ENCODE measurements at places on chromosomes 2 and 18.

DNA sequence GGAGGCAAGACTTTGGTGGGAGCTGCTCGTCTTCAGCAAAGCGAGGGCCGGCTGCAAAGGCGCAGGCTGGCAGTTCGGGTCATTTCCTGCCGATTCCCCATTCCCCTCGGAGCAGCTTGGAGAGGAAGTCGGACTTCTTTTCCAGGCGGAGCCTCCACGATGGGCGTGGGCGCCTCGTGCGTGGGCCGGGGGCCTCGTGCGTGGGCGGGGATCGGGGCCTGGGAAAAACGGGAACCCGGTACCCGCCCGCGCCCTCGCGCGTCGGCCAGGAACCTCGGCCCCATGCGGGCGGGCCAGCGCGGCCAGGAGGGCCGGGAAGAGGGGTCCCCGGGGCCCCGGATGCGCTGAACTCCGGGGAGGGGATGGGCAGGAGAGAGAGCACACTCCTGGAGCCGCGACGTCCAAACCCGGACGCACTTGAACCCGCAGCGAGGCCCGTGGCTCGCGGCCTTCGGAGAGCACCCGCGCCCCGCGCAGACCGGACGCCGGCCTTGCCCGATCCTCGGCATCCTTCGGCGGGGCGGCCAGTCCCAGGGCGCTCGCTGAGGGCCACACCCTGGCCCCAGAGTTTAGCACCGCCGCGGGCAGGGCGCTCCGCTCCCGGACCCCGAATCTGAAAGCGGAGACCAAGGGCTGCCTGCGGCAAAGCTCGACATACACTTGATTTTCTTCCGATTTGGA is 368.4 kb downstream of the MTX2 start:
- peaks cover 9% of the 10 kb centered on the region for H3K27me3 ChIP-seq
- peak; percentile 48 for DNase-seq
- no peak overlapping the region for H3K27ac ChIP-seq

- no peak overlapping the region for H3K4me3 ChIP-seq
- no peaks in the 10 kb centered on the region for H3K36me3 ChIP-seq
- no peak overlapping the region for H3K27ac ChIP-seq
- H3K27me3 ChIP-seq: no peaks in the 10 kb centered on the region
Measured at GRCh38 chr2:241189093-241189855, 797 bp downstream of the ANO7 start.

DNA sequence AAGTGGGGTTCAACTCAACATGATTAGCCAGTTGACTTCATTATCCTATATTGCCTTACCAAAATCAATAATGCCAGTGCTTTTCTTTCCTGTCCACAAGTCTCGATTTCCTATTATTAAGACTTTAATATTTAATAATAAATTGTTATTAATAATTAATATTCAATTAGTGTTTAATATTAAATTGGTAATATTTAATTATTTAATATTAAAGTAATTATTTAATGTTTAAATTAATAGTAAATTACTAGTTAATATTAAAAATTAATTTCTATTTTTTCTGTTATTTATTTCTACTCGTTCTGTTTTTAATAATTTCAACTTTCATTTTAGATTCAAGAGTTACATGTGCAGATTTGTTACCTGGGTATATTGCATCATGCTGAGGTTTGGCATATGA is 243.2 kb downstream of the GULP1 start:
- DNase-seq: no peak
- peaks cover 28% of the 10 kb centered on the region for H3K36me3 ChIP-seq
- H3K4me1 ChIP-seq: no peaks in the 10 kb centered on the region

- H3K4me3 ChIP-seq: no peak overlapping the region
- no peak for DNase-seq
- peaks cover 2% of the 10 kb centered on the region for H3K4me1 ChIP-seq
- no peaks in the 10 kb centered on the region for H3K36me3 ChIP-seq
- H3K27me3 ChIP-seq: no peaks in the 10 kb centered on the region
Measured at GRCh38 chr2:227509824-227510619, 38.1 kb downstream of the AGFG1 start.

- no peaks in the 10 kb centered on the region for H3K4me1 ChIP-seq
- H3K36me3 ChIP-seq: peaks cover 29% of the 10 kb centered on the region
Measured at GRCh38 chr2:200121931-200122330, 166.5 kb downstream of the MAIP1 start.

GRCh38 chr2:97752342-97753334 is 39.3 kb downstream of the ZAP70 start:
- no peaks in the 10 kb centered on the region for H3K27me3 ChIP-seq
- no peak overlapping the region for H3K27ac ChIP-seq
- H3K4me1 ChIP-seq: 0 out of 2 replicates have a peak, but pooled peaks cover 2% of the 10 kb centered on the region
- H3K36me3 ChIP-seq: peaks cover 4% of the 10 kb centered on the region
- no peak overlapping the region for H3K4me3 ChIP-seq

DNA sequence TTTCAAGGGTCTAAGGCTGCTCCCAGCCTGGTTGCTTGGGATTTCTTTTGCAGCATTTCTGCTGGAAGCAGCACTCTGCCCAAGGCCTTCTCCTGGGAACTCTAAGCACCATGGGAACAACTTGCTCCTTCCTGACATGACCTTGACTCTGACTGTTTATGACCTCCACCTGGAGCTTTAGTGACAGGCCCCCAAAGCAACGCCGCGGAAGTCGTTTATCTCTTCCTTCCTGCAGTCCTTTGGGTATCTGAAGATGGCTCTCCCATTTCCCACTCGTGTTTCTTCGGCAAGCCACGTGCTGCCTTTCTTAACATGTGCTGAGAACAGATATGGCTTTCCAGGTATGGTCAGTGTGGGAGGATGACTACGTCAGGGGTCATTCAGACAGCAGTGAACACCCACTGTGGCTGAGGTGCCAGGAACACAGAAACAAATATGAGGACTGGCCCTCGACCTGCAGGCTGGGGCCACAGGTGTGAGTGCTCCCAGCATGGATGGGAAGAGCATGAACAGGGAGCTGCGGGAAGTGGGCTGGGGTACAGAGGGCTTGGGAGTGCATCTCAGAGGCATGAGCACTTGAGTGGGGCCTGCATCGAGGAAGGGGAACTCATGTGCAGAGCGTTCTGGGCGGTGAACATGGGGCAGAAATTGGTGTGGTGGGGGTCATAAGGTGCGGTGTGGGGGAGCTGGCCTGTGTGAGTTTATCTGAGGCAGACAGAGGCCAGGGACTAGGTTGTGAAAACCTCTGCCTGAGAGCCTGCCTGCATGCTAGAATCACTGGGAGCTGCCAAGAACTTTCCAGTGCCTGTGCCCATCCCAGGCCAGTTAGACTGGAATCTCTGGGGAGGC is 140.5 kb downstream of the TSN start:
- H3K4me3 ChIP-seq: no peak overlapping the region
- DNase-seq: no peak
- H3K27me3 ChIP-seq: no peaks in the 10 kb centered on the region
- H3K4me1 ChIP-seq: no peaks in the 10 kb centered on the region
- H3K27ac ChIP-seq: no peak overlapping the region

DNA sequence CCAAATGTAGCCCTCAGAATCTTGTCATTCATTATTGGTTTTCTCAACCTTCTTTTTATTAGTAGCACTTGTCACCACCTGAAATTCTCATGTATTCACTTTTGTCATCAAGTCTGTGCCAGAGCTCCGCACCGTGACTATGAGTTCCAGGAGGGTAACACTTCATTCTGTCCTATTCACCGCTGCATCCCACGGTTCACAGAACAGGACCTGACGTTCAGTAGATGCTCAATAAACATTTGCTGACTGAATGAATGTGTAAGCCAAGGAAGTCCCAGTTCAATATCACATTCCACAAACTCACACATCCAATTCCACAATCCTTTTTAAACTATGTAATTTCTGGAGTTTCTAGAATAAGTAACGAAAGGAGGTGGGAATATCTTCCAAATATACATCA is 65.5 kb downstream of the MOGAT1 start:
- H3K4me3 ChIP-seq: no peak overlapping the region
- no peak for DNase-seq
- H3K27me3 ChIP-seq: no peaks in the 10 kb centered on the region
- no peak overlapping the region for H3K27ac ChIP-seq

- H3K4me3 ChIP-seq: no peak overlapping the region
- no peaks in the 10 kb centered on the region for H3K27me3 ChIP-seq
- H3K27ac ChIP-seq: no peak overlapping the region
- H3K36me3 ChIP-seq: peaks cover 11% of the 10 kb centered on the region
Measured at GRCh38 chr2:185477452-185477851, 261.2 kb upstream of the FSIP2 start.

- DNase-seq: no peak
- no peaks in the 10 kb centered on the region for H3K4me1 ChIP-seq
- no peaks in the 10 kb centered on the region for H3K27me3 ChIP-seq
- H3K27ac ChIP-seq: no peak overlapping the region
Measured at GRCh38 chr2:23700627-23701026, 226.3 kb downstream of the ATAD2B start.

DNA sequence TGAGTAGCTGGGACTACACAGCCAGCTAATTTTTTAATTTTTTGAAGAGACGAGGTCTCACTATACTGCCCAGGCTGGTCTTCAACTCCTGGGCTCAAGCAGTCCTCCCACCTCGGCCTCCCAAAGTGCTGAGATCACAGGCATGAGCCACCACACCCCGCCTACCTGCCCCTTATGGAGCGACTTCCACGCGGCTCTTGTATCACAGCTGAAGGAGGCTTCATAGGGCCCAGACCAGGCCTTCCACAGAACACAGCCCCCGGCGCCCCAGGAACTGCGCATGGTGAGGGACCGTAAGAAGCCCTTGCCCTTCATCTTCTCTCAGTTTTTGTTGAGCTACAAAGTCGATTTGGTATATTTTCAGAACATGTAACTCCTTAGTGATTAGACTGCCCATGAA is 220.3 kb downstream of the KLHL29 start:
- no peak for DNase-seq
- H3K36me3 ChIP-seq: peaks cover 4% of the 10 kb centered on the region
- no peaks in the 10 kb centered on the region for H3K27me3 ChIP-seq
- H3K27ac ChIP-seq: no peak overlapping the region
- H3K4me3 ChIP-seq: no peak overlapping the region

DNA sequence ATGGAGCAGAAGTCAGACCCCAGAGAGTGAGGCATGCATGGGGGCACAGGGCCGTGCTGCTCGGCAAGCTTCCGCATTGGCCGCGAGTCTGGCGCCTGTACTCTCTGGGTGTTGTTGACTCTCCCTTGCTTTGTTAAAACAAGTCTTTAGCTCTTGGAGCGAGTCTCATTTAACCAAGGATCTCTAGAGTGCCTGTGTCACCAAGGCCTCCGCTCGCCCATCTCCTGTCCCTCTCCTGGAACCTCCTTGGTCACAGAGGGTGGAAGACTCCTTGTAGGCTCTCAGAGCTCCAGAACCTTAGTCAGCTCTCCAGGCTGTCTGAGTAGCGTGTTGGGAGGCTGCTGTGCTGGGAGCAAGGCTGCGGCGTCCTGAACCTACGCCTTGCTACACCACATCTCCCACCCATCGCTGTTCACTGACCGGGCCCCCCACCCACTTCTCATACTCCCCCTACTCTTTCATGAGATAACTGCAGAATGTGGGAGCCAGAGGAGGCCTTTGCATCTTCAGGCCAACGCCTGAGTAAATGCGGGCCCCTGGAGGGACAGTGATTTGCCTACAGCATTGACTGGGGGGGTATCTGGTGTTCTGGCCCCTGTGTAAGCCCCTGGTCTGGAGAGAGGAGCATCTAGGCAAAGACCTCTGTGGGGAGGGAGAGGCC is 66.1 kb downstream of the CIB4 start:
- H3K36me3 ChIP-seq: no peaks in the 10 kb centered on the region
- no peak for DNase-seq
- peaks cover 2% of the 10 kb centered on the region for H3K4me1 ChIP-seq
- no peaks in the 10 kb centered on the region for H3K27me3 ChIP-seq
- H3K27ac ChIP-seq: no peak overlapping the region

DNA sequence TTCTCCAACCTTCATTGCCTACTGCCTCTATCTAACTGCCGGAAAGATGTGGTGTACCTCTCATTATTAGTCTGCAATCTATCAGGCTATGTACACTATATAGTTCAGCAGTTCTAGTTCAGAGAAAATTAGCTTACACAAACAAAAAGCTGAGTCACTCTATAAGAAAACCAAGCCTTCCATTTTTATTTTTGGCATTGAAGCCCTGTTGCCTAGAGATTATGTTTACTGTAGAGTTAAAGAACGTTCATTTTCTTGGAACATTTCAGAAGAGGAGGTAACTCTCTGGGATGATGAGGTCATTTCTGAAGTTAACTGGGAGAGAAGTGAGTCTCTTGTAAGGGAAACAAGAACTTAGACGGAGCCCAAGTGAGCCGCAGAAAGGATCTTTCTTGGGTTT is 133.5 kb downstream of the FAM124B start:
- H3K4me3 ChIP-seq: no peak overlapping the region
- DNase-seq: no peak
- no peaks in the 10 kb centered on the region for H3K36me3 ChIP-seq
- no peaks in the 10 kb centered on the region for H3K4me1 ChIP-seq

DNA sequence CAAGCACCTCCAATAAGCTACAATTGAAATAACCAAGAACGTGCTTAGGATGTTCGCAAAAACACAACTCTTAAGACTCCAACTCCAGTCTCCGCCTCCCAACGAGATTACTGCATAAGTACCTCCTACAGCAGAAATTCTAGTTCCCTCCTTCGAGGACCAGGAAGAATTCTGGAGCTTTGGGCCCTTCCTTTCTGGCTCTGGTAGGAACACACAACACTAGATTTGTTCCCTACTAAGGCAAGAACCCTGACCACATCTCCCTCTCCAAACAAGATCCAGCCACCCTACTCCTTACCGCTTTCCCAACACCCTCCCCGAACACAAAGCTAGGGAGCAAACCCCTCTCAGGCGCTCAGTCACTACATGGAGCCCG is 721 bp downstream of the ADAM17 start:
- peaks cover 8% of the 10 kb centered on the region for H3K36me3 ChIP-seq
- peak overlapping the region; percentile 99 for H3K4me3 ChIP-seq
- no peaks in the 10 kb centered on the region for H3K4me1 ChIP-seq

GRCh38 chr2:186746584-186746983 is 52.7 kb downstream of the FAM171B start:
- no peak overlapping the region for H3K4me3 ChIP-seq
- no peaks in the 10 kb centered on the region for H3K4me1 ChIP-seq
- H3K27me3 ChIP-seq: no peaks in the 10 kb centered on the region
- DNase-seq: no peak
- H3K36me3 ChIP-seq: peaks cover 2% of the 10 kb centered on the region

- H3K4me1 ChIP-seq: peaks cover 3% of the 10 kb centered on the region
- no peak for DNase-seq
- H3K27ac ChIP-seq: no peak overlapping the region
- H3K27me3 ChIP-seq: no peaks in the 10 kb centered on the region
- H3K36me3 ChIP-seq: peaks cover 8% of the 10 kb centered on the region
Measured at GRCh38 chr2:10136101-10136934, 13.8 kb downstream of the RRM2 start.

- H3K27me3 ChIP-seq: no peaks in the 10 kb centered on the region
- H3K36me3 ChIP-seq: peaks cover 7% of the 10 kb centered on the region
- no peak for DNase-seq
- no peak overlapping the region for H3K27ac ChIP-seq
- peaks cover 4% of the 10 kb centered on the region for H3K4me1 ChIP-seq
Measured at GRCh38 chr2:12705742-12706141, 11.0 kb upstream of the TRIB2 start.

GRCh38 chr2:127194447-127194846 is 25.7 kb downstream of the CYP27C1 start:
- no peaks in the 10 kb centered on the region for H3K27me3 ChIP-seq
- no peak overlapping the region for H3K27ac ChIP-seq
- no peak overlapping the region for H3K4me3 ChIP-seq
- DNase-seq: no peak
- H3K36me3 ChIP-seq: peaks cover 27% of the 10 kb centered on the region
